ENCODE measurements at places on chromosomes 12 and 14.

GRCh38 chr12:100403446-100403845 lies 46.6 kb downstream of the SLC17A8 start:
- DNase-seq, result no peak

DNA sequence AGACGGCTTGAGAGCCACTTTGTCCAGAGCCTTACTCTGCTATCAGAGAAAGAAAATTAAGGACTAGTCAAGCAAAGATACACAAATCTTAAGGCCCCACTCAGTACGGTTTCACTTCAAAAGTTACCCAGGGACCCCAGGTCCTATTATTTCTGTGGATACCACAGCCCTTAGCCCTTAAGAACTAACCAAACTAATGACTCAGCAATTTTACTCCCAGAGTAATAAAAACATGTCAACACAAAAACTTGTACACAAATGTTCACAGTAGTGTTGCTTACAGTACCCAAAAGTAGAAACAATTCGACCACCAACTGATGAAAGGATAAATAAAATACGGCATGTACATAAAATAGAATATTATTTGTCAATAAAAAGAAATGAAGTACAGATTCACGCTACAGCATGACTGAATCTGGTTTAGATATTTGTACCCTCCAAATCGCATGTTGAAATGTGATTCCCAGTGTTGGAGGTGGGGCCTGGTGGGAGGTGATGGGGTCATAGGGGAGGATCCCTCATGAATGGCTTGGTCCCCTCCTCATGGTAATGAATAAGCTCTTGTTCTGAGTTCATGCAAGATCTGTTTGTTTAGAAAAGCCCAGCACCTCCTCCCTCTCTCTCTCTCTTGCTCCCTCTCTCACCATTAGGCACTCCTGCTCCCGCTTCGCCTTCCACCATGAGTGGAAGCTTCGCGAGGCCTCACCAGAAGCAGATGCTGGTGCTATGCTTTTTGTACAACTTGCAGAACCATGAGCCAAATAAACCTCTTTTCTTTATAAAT lies 30.5 kb downstream of the AREL1 start:
- no peak for DNase-seq

- no peak for DNase-seq
Observed at GRCh38 chr12:21155522-21156351, 24.7 kb downstream of the SLCO1B1 start.

DNA sequence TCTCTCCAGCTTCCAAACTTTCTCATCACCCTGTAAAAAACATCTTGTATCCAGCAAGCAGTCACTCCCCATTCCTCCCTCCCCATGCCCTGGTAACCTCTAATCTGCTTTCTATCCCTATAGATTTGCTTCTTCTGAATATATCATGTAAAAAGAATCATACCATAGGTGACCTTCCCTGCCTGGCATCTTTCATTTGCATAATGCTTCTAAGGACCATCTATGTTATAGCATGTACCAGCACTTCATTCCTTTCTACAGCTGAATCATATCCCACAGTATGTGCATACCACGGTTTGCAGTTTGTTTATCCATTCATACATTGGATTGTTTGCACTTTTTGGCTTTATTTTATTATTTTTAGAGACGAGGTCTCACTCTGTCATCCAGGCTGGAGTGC lies 22.9 kb upstream of the VPS37B start:
- no peak for DNase-seq

DNA sequence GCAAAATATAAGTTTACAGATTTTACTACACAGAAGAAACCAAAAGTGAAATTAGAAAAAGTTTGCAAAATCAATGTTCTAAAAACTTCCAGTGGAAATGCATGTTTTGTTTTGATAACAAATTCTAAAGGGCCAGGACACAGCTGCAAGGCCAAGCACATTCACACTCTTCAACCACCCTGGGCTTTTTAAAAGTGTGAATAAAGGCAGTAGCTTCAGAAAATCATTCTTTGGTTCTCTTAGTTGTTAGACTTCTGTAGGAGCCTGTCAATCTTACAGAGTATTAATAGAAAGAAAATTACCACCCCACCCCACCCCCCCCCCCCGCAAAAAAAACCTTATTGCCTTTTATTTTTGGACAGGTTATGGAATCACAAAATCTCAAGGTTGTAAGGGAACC lies 105.2 kb upstream of the EGLN3 start:
- DNase-seq, result no peak

GRCh38 chr12:15982921-15983320 lies 71.8 kb downstream of the DERA start:
- no peak for DNase-seq

- DNase-seq, result no peak
Observed at GRCh38 chr14:99596071-99596627, 7.9 kb downstream of the CCDC85C start.

DNA sequence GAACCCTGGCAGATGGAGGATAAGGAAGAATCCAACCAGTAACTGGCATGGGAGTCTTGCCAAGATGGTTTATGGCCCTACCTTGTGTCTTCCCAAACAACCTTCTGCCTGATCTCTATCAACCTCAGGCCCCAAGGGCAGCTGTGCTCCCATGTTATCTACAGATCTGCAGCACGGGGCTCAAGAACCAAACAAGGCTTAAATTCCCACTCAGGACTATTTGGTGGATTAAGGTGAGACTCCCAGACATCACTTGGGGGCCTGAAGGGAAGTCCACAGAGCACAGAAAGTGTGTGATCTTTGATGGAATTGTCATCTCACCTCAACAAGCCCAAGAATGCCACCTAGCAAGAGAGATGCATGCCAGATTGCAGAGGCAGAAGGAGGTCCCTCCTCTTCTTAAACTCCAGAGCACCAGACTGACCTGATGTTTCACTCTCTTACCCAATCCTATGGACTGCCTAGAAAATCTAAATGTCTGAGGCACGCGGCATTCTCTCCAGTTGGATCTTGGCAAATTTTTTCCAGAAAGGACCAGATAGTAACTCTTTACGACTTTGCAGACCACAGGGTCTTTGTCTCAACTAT lies 759.5 kb upstream of the TBX3 start:
- no peak for DNase-seq
